Bronchial epithelial cell (primary cell): ENCODE measurements at places on chromosomes 2 and 18. TPM values are rescaled to one million over a fixed set of nuclear protein-coding genes. Genes with fewer than 3 reads are reported as not detected.

- no peak for DNase-seq
These were observed 39.9 kb downstream of the IRS1 start for GRCh38 chr2:226759768-226760167.

DNA sequence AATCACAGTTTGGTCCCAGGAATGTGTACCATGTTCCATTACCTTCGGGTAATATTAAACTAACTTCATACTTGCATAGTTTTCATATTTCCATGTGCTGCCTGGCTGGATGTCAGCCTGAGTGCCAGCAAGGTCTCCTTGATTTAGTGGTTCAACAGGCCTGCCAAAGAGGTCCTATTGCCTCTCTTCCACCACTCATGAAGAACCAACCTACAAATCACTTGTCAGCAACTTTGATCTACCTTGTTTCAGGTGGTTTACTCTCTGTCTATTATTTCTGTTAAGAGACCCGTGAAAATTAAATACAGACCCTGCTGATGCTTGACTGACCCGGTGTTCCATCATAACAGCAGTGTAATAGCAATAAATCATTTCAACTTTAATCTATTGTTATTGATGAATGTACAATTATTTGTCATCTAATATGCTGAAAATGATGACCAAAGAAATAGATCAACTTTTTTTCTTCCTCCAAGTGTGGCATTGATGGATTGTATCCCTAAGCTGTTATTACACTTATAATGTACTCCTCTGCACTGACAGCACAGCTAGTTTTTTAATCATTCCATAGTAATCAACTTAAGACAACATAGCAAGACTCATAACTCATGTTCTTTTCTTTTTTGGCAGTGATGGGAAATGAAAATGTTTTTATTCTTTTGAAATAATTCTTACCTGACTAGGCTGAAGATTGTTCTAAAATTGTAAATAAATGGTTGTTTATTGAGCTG, 1220.2 kb upstream of the ACVR2A start:
- no peak for DNase-seq

DNA sequence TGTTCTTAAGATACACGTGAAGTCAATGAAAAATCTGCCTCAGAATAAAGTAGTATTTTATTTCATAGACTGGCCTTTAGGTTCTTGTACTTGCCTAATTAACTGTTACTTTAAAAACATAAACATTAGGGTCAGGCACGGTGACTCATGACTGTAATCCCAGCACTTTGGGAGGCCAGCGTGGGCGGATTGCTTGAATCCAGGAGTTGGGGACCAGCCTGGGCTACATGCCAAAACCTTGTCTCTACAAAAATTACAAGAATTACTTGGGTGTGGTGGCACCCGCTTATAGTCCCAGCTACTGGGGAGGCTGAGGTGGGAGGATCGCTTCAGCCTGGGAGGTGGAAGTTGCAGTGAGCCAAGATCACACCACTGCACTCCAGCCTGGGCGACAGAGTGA, 16.0 kb upstream of the SNORC start:
- DNase-seq, result peak; percentile 81

GRCh38 chr2:65789923-65790675, 357.7 kb upstream of the SPRED2 start:
- no peak for DNase-seq

The LINC00305 gene
- total RNA-seq, result not detected in 2 replicates

The SIX2 gene
- 3.7 and 4.2 TPM in 2 replicates for total RNA-seq

GRCh38 chr18:74457725-74458421, 765 bp upstream of the DIPK1C start:
- DNase-seq, result no peak

The PTPN2 gene
- total RNA-seq, result 47.9 and 50.1 TPM in 2 replicates

The REG3A gene
- not detected in 2 replicates for total RNA-seq

DNA sequence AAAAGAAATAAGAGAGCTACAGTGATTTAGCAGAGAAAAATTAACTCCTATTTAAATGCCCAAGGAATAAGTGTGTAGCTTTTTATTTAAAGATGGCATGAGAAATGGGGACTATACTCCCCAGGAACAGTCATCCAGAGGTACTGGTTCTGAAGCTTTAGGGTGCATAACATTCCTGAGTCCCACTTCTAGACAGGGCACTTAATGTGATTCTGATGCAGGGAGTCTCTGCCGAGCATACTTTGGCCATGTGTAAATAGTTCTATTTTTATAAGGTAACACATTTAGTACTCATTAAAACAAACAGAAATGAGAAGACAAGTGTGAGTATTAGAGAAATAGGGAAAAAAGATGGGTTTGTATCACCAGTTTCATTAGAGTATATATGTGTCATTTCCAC, 154.7 kb upstream of the WDSUB1 start:
- no peak for DNase-seq

GRCh38 chr2:75389271-75389670, 171.5 kb downstream of the EVA1A start:
- no peak for DNase-seq

DNA sequence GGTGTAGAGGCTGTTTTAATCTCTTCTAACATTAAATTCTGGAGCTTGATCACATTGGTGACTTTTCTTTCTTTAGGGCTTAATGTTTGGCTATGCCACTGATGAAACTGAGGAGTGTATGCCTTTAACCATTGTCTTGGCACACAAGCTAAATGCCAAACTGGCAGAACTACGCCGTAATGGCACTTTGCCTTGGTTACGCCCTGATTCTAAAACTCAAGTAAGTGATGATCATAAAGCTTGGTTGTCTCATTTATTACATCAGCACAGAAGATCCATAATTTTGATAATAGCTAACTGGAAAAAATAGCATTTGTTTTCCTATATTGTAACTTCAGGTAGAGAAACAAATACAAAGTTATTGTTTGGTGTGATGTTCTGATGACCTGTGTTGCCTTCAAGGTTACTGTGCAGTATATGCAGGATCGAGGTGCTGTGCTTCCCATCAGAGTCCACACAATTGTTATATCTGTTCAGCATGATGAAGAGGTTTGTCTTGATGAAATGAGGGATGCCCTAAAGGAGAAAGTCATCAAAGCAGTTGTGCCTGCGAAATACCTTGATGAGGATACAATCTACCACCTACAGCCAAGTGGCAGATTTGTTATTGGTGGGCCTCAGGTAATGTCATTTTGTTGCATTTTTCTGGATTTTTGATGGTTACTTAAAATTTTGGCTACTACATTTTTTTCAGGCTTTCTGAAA, 2.9 kb downstream of the MAT2A start:
- DNase-seq, result no peak

The BCL11A gene
- 1.8 and 3.6 TPM in 2 replicates for total RNA-seq

- no peak for DNase-seq
These were observed 585.9 kb upstream of the SYT4 start for GRCh38 chr18:43863180-43863579.

GRCh38 chr2:52974127-52974526, 793.5 kb upstream of the CHAC2 start:
- DNase-seq, result no peak

DNA sequence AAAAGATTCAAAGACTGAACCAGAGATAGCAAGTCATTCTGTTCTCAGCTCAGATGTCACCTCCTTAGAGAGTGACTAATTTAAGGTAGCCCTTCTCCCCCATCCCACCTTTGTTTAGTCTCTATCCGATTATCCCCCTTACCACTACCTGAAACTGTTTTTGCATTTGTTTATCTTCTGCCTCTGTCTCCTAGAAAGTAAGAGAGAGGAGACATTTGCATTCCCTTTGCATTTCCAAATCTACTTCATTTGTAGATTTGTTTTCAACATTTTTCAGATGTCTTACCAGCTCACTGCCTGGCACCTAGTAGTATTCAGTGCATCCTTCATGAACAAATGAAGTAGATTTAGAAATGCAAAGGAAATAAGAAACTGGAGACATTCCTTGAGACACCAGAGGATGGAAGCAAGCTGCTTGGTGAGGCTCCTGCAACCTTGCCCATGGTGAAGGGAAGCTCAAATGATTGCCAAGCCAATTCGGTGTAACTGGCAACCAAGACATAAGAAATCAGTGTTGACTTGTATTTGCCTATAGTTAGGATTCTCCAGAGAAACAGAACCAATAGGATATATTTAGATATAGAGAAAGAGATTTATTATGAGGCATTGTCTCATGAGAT, 385.7 kb downstream of the STK39 start:
- DNase-seq, result no peak

DNA sequence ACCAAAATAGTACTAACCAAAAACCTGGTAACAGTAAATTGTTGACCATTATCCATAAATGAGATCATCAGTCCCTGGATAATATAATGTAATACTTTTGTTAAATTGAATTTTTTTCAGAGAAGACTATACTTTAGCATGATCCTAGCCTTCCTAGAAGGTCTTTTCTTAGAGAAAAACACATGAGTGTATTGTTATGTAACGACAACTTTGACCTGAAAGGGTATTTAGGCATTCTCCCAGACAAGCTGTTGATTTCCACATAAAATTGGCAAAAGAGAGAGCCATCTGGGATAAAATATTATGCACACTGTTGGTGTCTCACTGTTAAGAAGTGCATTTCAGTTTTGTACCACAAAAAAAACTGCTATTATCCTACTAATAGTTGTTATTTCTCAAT, 120.0 kb upstream of the MAPRE2 start:
- no peak for DNase-seq

DNA sequence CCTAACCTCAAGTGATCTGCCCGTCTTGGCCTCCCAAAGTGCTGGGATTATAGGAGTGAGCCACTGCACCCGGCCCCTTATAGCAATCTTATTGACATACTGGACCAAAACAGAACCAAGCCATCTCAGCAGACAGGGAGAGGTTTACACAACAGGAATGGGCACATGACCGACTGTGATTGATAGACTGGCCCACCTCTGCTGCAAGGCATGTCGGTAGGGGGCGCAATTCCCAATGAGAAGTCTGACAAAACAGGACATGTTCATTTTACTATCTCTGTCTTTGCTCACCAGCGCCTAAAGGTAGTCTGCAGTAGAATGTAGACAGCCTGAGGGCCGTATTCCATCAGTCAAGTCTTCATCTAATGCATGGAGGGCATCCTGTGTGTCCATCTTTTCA, 2.0 kb downstream of the LYPD6B start:
- no peak for DNase-seq

DNA sequence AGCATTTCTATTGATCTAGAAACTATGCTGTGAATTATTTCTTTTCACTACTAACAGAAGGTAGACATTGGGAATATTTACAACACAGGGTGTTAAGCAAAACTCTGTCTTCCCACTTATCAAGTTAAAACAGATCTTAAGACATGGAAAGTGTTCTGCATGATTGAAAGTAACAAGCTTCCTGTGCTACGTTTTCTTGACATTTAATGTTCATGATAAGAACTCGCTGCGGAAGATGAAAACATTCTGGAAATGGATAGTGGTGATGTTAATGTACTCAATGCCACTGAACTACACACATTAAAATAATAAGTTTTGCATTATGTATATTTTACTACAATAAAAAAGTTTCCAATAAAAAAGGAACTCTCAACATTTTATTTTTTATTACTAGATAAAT, 74.4 kb upstream of the SCN7A start:
- no peak for DNase-seq

The NAB1 gene
- 92.4 and 106 TPM in 2 replicates for total RNA-seq
